ENCODE measurements at places on chromosomes 16 and 17.
A peak's percentile ranks its signal among the peaks of the same experiment; 100 is the strongest.

- DNase-seq, result peak; percentile 89
Measured at GRCh38 chr17:48908853-48909394, 717 bp downstream of the UBE2Z start.

DNA sequence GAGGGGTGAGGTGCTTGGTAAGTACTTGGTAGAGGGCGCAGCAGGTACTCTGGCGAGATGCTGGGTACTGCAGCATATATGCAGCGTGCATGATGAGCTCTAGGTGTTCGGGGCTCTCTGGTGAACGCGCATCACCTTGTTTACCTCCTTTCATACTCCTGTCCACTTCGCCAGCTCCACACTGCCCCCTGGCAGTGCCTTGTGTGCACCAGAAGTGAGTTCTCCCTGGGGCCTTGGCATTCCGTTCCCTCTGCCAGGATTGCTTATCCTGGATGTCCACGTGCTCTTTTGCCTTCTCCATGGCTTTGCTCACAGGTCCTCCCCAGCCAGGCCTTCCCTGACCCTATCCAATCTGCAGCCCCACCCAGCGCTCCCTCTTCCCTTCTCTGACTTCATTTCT lies 154.2 kb downstream of the MRM1 start:
- DNase-seq, result peak; percentile 9

DNA sequence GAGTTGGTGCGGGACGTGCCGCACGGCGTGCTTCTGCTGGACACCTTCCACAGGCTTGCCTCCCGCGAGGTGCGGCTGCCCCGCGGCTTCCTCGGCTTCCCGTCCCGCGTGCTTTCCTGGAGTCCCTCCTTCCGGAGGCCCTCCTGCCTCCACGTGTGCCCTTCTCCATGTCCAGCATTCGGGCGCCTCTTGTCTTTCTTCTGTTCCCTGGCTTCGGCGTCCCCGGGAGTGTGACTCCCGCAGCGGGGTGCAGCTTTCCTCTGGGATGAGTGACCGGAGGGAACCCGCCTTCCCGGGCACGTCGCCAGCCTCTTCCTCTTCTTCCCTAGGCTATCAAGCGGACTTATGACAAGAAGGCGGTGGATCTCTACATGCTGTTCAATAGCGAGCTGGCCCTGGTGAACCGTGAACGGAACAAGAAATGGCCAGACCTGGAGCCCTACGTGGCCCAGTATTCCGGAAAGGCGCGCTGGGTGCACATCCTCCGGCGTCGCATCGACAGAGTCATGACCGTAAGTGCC lies 23.0 kb downstream of the DNAH2 start:
- DNase-seq, result no peak

GRCh38 chr16:17628983-17629382 lies 158.2 kb upstream of the XYLT1 start:
- no peak for DNase-seq

DNA sequence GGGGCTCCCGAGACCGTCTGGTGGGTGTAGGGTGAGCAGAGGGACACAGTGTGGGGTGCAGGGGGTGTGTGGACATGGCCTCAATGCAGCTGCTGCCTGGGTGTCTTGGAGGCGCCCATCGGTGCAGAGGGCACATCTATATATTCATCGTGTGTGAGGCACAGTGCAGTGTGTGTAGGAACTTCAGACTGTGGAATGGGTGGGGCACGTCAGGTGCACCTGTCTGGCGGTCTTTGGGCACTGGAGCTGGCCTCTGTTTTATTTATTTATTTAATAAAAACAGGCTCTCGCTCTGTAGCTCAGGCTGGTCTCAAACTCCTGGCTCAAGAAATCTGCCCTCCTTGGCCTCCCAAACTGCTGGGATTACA lies 16.8 kb downstream of the LASP1 start:
- no peak for DNase-seq

GRCh38 chr16:2833776-2834175 lies 3.7 kb downstream of the ZG16B start:
- no peak for DNase-seq

DNA sequence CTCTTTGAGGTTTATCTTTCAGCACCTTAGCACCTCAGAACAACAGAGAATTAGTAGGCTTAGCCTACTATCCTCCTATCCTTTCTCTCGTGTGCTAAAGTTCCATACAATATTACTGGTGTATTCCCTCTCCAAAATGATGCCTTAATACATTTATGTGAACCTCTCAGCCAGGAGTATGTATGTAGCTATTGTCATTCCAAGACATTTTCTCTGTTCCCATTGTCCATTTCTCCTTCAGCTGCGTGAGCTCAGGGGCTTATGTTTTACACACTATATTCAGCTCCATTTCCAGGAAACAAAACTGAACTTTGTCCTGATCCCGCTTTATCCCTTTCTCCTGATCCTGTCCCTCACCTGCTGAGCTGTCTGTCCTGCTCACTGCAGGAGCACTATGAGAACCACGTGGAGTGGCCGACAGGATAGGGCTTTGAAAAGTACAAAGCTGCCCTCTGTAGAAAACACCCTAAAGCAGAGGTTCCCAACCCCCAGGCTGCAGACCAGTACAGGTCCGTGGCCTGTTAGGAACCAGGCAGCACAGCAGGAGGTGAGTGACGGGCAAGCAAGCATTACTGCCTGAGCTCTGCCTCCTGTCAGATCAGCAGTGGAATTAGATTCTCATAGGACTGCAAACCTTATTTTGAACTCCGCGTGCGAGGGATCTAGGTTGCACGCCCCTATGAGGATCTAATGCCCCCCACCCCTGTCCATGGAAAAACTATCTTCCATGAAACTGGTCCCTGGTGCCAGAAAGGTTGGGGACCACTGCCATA lies 55.7 kb downstream of the CENPV start:
- DNase-seq, result no peak

- peak; percentile 85 for DNase-seq
Measured at GRCh38 chr17:29855686-29856085, 74.3 kb downstream of the SSH2 start.

- DNase-seq, result no peak
Measured at GRCh38 chr17:43070257-43070656, 45.2 kb downstream of the RND2 start.

All from EH (cell line).